ENCODE measurements at places on chromosomes 16 and 17. TPM values are rescaled to one million over a fixed set of nuclear protein-coding genes. Genes with fewer than 3 reads are reported as not detected.

The SLC38A7 gene
- 5.7 TPM for total RNA-seq

DNA sequence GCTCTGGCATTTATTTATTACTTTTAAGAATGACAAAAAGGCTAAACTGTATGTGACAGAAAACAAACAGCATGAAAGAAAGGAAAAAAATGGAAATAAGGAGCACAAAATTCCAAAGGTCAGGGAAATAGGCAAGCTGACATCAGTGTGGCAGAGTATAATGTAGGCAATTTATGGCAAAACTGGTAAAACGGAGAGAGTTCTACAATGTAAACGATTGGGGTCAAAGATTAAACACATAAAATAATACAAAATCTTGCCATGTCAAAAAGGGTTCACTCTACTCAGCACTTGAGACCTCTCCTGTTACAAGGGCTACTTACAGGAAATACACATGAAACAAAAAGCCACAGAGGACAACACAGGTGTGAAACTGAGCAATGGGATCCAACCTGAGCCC, 47.0 kb upstream of the CDRT4 start:
- no peak overlapping the region for H3K27ac ChIP-seq
- no peaks in the 10 kb centered on the region for H3K36me3 ChIP-seq
- H3K4me3 ChIP-seq: no peak overlapping the region
- no peak for DNase-seq
- H3K27me3 ChIP-seq: no peaks in the 10 kb centered on the region
- peaks cover 3% of the 10 kb centered on the region for H3K4me1 ChIP-seq

The TMEM95 gene
- not detected for total RNA-seq

The ALDOA gene
- total RNA-seq: 366 TPM

The DDX28 gene
- 4.5 TPM for total RNA-seq

DNA sequence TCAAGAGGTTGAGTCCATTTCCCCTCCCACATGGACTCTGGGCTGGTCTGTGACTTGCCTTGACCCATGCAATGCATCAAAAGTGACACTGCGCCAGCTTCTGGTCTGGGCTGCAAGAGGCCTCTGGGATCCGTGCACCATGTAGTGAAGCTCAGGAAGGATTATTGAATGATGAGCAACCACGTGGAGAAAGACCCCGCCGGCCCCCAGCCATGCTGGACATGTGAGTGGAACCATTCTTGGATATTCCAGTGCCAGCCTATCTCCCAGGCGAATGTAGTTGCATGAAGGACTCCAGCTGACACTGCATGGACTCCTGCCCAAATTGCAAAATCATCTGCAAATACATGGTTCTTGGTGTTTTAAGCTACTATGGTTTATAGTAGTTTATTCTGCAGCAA, 7.6 kb upstream of the ALOX15B start:
- no peaks in the 10 kb centered on the region for H3K27me3 ChIP-seq
- no peak for DNase-seq
- no peaks in the 10 kb centered on the region for H3K36me3 ChIP-seq
- H3K4me3 ChIP-seq: no peak overlapping the region
- no peaks in the 10 kb centered on the region for H3K4me1 ChIP-seq

The KDM6B gene
- 21.3 TPM for total RNA-seq

DNA sequence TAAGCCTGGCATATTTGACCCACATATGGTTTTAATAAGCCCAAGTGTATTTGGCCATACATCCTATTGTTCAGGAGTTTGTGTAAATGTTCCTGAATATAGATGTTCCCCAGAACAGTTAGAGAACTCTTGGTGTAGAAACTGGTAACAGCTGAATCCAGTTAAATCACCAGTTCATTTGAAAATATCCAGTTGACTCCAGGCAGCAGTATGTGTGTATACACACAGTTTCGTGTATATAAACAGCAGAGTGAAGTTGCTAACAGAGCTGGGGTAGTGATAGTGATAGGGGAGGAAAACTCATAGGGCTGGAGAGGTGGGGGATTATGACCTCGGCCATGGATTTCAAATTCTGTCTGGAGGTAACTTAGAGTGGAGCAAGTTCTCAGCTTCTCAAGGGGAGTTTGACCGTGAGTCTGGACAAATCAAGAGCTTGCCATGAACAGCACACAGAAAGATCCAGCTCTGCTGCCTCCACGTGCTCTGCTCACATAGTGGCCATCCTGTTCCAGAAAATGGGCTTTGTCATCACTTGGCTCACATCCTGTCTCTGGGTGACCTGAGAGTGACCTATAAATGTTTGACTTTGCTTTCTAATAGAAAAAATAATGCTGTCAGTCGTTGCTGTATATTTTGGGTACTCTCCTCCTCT, 30.6 kb upstream of the MMD start:
- no peak overlapping the region for H3K4me3 ChIP-seq
- H3K27ac ChIP-seq: no peak overlapping the region
- H3K4me1 ChIP-seq: peaks cover 4% of the 10 kb centered on the region
- no peaks in the 10 kb centered on the region for H3K36me3 ChIP-seq

The ZNF624 gene
- total RNA-seq: 1.0 TPM

The NDRG4 gene
- total RNA-seq: 6.7 TPM

The KRTAP4-3 gene
- not detected for total RNA-seq

DNA sequence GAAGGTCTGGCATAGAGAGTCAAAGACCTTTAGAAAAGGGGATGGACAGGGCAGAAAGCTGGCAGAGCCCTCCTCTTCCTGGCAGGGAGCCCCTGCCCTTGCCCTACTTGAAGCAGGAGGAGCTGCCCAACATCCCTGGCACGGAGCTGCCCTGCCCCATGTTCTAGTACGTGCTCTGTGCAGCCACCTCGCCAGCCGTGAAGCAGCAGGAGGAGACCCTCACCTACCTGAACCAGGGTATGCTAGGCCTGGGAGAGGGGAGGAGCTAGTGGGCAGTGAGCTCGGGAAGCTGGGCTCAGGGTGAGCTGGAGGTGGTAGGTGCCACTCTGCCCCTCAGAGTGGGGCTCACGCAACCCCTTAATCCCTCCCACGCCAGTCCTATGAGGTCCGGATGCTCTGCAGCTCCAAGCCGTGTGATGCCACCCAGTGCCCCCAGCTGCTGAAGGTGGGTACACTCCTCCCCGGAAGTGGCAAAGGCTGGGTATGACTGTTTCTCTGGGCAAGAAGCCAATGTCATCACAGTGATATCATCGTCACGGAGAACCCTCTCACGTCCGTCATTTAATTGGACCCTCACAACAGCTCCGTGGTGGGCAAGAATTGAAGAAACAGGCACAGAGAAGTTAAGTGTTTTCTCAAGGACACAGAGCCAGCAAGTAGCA, 12.7 kb upstream of the STAC2 start:
- no peak overlapping the region for H3K27ac ChIP-seq
- no peaks in the 10 kb centered on the region for H3K4me1 ChIP-seq
- no peak for DNase-seq
- no peaks in the 10 kb centered on the region for H3K36me3 ChIP-seq

- no peak for DNase-seq
- H3K27ac ChIP-seq: no peak overlapping the region
- H3K4me1 ChIP-seq: no peaks in the 10 kb centered on the region
- no peak overlapping the region for H3K4me3 ChIP-seq
- no peaks in the 10 kb centered on the region for H3K36me3 ChIP-seq
- H3K27me3 ChIP-seq: no peaks in the 10 kb centered on the region
Measured at GRCh38 chr16:10799736-10800135, 18.9 kb downstream of the TVP23A start.

- H3K27me3 ChIP-seq: no peaks in the 10 kb centered on the region
- peaks cover 10% of the 10 kb centered on the region for H3K4me1 ChIP-seq
- H3K27ac ChIP-seq: no peak overlapping the region
- no peak for DNase-seq
Measured at GRCh38 chr17:43324205-43324893, 74.4 kb upstream of the ARL4D start.

DNA sequence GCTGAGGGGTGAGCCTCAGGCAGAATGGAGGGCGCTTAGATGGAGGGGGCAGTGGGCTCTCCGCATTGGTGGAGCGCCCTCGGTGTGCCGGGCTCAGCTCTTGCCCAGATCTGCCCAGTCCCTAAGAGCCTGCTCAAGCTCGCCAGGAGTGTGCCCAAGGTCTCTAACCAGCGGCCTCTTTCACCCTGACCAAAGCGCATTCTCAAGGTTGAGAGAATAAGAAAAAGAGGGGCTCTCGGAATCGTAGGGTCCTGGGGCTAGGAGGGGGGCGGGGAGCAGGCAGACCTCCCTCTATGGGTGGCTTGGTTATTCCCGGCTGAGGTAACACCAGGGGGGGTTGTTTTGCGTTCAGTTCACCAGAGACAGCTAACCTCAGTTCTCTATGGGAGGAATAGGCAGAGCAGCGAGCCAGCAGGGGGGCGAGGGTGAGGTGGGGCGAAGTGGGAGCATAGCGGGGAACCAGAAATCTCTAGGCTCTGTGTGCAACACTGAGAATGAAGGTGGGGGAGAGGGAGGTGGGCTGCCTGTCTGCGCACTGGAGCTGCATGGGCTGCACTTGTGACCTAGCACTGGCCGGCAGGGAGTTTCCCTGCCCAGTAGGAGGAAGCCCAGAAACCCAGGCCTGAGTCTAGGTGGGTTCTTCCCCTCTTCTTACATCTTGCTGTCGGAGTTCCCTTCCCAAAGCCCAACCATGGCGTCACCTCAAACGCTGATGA, 3.0 kb downstream of the TMEM132E start:
- DNase-seq: no peak
- H3K4me1 ChIP-seq: no peaks in the 10 kb centered on the region
- no peaks in the 10 kb centered on the region for H3K36me3 ChIP-seq
- no peak overlapping the region for H3K27ac ChIP-seq
- H3K27me3 ChIP-seq: peaks cover 33% of the 10 kb centered on the region

DNA sequence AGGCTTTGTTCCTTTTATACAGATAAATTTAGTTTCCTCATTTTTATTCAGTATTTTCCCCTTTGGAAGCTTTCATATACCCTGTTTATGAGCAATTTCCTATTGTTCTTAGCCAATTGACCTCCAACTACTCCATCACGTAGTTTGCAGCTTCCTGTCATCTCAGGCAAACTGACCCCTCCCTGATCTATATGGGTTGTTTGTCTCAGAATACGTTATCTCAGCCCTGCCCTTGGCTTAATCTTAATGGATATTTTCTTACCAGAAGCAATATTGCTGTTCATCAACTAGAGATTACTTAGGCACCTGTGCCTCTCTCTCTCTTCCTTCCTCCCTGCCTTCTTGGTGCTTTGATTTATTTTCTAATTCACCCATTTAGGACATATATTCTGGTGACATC, 81.2 kb downstream of the ZNF18 start:
- H3K4me3 ChIP-seq: no peak overlapping the region
- H3K27me3 ChIP-seq: no peaks in the 10 kb centered on the region
- H3K4me1 ChIP-seq: no peaks in the 10 kb centered on the region

DNA sequence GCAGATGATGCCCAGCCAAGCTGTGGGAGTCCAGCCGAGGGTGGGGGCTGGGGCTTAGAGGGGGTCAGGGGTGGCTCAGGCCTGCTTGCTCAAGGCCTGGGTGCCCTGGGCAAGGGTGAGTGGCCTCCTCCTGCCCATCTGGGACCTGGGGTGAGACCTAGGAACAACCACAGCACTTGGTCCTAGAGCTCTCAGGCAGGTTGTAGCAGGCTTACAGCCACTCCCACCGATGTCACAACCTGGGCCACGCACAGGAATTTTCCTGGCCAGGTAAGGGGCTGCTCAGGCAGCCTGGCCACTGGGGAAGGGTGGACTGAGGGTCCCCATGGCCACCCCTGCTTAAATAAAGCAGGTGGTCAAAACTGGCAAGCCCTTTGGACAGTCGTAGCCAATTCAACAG, 6.3 kb upstream of the SREBF1 start:
- no peak for DNase-seq
- H3K4me1 ChIP-seq: peaks cover 24% of the 10 kb centered on the region
- no peaks in the 10 kb centered on the region for H3K27me3 ChIP-seq
- peaks cover 8% of the 10 kb centered on the region for H3K36me3 ChIP-seq
- H3K4me3 ChIP-seq: no peak overlapping the region

The ZMYND15 gene
- 0.65 TPM for total RNA-seq

The PPP1R27 gene
- total RNA-seq: not detected

DNA sequence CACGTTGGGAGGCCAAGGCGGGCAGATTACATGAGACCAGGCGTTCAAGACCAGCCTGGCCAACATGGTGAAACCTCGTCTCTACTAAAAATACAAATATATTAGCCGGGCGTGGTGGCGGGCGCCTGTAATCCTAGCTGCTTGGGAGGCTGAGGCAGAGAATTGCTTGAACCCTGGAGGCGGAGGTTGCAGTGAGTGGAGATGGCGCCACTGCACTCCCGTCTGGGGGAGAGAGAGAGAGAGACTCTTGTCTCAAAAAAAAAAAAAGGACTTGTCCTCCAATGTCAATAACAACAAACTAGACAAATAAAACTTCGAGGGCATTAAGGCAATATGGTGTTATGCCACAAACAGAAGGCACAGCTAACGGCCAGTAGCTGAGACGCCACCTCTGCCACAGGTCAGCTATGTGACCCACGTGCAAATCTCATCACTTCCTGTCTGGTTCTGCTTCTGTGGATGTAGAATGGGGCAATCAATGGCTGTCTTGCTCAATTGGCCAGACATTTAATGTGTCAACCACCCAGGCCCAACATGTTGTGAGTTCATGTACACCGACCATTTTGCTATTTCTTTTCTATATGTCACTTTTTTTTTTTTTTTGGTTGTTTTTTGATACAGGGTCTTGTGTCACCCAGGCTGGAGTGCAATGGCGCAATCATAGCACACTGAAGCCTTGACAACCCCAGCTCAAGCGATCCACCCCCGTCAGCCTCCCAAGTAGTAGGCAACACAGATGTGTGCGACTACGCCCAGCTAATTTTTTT, 834 bp upstream of the TXNDC11 start:
- no peaks in the 10 kb centered on the region for H3K27me3 ChIP-seq
- peak overlapping the region; percentile 93 for H3K27ac ChIP-seq
- DNase-seq: no peak
